Transverse colon (tissue), 4 donors: ENCODE measurements at places on chromosomes 3 and 15.

DNA sequence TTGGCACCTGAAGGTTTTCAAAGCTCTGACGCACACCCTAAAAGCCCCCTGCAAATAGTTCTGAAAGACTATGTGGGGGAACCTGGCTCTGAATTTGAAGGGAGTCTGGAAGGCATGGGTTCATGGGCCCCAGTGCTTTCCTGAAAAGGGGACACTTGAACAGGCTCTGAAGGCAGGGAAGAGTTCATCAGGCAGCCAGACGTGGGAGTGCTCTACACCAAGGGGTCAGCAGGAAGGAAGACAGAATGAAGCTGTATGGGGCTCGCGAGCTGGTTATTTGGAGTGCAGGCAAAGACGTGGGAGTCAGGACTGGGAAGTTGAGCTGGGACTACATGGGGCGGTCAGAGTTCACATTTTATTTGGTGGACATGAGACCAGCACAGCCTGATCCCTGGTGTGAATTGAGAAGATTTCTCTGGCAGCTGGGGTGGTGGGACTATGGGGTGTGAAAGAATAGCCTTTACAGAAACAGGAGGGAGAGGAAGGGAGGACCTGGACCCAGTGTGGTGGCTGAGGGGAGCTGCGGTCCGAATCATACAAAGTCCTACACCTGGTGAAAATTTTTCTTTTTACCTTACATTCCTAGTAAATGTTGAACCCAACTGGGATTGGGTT, 12.6 kb downstream of the ABHD6 start:
- DNase-seq, result no peak
- H3K4me3 ChIP-seq, result no peak overlapping the region
- no peaks in the 10 kb centered on the region for H3K36me3 ChIP-seq

GRCh38 chr15:34264076-34264475, 39.3 kb downstream of the EMC4 start:
- no peak for DNase-seq
- no peaks in the 10 kb centered on the region for H3K4me1 ChIP-seq
- H3K4me3 ChIP-seq, result no peak overlapping the region
- no peak overlapping the region for H3K27ac ChIP-seq

DNA sequence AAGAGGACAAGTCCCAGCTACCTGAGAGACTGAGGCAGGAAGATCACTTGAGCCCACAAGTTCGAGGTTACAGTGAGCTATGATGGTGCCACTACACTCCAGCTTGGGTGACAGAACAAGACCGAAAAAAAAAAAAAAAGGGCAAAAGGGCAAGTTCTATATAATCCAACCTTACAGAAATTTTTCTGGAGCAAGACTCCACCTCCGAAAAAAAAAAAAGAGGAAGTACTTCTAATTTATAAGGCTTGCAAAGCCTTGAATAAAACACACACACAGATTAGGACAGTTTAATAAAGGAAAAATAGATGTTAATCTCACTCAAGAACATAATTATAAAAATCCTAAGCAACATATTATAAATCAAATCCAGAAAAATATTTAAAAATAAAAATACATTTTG, 14.4 kb upstream of the XYLB start:
- no peak for DNase-seq
- no peaks in the 10 kb centered on the region for H3K4me1 ChIP-seq
- no peak overlapping the region for H3K27ac ChIP-seq

DNA sequence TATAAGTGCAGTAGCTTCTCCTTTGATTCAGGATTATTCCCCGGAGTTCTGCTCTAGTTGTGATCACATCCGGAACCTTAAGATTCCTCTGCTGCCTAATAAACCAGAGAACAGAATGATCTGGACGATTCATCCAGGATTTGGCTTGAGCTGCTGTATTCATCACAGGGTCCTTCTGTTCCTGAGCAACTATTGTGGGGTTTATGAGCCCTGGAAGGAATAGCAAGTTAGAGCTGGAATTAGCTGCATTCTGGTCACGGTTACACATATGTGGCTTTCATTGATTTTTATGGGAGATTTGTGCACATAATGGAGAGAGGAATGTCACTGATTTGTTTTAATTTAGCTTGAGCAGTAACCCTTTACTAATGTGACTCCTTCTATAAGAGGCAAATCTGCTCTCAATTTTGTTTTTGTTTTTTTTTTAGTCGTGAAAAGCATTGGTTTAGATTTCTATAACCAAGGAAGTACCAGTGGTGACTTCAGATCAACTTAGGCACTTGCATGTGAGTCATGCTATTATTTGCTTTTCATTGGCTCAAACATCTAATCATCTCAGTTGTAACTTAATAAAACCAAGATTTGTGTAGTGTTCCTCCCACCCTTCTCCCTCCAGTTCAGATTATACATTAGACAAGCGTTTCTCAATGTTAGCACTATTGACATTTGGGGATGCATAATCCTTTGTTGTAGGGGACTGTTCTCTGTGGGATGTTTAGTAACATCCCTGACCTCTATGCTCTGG, 148.5 kb downstream of the OTOL1 start:
- no peak overlapping the region for H3K4me3 ChIP-seq
- H3K36me3 ChIP-seq, result no peaks in the 10 kb centered on the region
- no peak for DNase-seq
